ENCODE measurements at places on chromosomes 5 and 9.

GRCh38 chr9:38345851-38346755 is 46.4 kb upstream of the ALDH1B1 start:
- no peak for DNase-seq

GRCh38 chr9:135218331-135219225 is 131.1 kb downstream of the OLFM1 start:
- DNase-seq: no peak

DNA sequence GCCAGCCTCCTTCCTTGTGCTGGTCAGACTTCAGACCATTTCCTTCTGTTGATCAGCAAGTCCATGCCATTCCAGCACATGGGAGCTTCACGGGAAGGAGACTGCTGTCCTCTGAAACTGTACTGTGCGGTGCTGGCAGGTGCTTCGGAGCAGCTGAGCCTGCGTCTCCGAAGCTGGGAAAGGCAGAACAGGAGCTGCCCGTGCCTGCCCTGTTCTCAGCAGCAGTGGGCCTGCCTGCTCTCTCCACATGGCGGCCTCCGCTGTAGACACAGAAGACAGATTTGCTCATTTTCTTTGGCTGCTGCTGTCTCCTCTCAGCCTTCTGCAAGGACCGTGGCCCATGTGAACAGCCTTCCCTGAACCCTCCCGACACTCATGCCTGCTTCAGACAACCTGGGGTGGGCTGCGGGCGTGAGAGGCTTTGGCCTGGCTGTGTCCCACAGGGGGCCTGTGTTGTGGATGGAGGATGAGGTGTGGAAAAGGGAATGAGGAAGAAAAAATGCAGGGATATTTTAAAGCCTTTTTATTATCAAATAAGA is 43.1 kb downstream of the HABP4 start:
- no peak for DNase-seq

- DNase-seq: no peak
Measured at GRCh38 chr9:38009990-38010389, 59.0 kb downstream of the SHB start.

- peak; percentile 46 for DNase-seq
Measured at GRCh38 chr5:165334201-165334600, 1828.8 kb downstream of the MAT2B start.

DNA sequence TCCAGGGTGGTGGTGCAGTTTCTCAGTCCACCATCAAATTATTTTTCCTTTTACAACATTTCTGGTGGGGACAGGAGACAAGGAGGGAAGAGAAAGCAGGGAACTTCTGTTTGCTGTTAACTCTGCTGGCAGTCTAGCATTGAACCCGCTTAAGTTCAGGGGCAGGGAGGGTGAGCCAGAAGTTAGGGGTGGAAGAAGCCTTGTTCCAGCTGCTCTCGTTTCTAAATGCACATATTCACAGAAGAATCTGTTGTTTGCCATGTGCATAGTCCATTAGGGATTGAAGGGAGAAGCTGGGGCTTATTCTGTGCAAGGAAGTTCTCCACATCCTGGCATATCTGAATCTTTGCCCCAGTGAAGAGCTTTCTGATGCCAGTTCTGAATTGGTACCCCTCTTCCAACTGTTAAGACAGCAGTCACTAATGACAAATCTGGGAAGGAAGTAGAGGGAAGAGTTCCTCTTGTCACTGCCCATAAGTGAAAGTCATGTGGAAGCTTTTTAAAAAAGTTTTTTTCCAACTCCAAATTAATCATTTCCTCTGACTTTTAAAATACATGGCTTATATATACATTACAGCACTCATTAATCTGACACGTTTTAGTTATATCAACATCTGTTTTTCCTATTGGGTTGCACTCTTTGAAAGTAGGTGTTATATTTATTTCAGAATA is 32.6 kb upstream of the ACOT12 start:
- no peak for DNase-seq

Data from RWPE1 (cell line).